ENCODE measurements at places on chromosomes 2 and 18.
A peak's percentile ranks its signal among the peaks of the same experiment; 100 is the strongest.

DNA sequence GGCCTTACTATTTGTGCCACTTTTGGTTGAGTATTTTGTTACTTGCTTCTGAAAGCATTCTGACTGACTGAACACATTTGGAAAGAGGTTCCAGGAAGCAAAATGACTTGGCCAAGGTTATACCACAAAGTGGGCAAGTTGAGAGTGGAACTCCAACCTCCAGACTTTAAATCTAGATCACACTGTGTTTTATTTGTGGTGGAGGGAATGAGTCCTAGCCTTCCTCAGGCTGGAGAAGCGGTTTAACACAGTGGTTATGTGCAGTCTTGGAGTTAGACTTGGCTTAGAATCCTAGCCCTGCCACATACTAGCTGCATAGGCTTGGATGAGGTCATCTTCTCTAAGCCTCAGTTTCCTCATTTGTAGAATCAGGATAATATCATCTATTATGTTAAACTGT is 33.4 kb downstream of the PLEKHM3 start:
- DNase-seq: no peak

GRCh38 chr18:75658330-75658729 is 230.8 kb upstream of the SMIM21 start:
- DNase-seq: no peak

GRCh38 chr18:45838302-45839070 is 13.0 kb downstream of the SIGLEC15 start:
- DNase-seq: no peak

DNA sequence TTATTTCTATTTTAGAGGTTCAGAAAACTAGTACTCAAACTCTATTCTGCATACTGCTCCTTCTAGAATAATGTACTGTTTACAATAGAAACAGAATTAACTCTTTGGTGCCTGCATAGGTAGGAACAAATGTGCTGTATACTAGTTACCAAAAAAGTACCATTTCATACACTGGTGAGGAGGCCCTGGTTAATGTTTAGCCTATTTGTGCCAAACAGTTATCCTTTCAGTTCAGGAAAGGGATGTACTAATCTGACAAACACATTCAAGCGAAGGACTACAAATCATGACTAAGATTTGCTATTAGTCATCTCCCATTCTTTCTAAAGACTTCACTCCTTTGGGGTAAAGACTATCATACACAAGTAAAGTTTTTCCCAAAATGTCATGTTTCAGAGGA is 47.4 kb downstream of the EXOC6B start:
- peak; percentile 65 for DNase-seq

DNA sequence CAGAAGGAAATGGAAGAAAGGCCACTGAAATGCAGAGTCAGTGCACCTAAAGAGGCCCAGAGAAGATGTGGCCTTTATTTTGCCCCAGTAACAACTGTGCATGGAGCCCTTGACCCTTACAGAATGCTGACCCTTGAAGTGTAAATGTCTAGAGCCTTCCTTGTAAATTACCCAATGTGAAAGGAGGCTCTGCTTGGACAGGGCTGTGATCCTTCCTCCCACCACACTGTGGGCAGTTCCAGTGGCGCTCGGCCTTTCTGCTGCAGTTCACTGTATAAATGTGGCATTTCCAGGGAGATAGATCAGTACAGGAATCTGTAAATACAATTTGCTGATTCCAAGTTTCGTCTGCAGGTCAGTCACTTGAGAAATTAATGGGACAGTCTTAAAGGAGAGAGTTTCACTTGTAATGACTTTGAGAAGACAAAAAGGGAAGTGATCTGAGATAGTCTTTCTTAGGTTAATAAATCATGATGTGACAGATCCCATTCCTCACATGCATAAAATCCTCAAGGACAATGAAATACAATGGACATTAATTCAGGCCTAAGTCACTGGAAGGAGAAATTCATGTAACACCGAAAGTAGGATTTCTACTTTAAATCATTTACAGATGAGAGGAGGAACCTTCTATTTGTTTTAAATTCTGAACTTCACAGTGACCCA is 133.8 kb upstream of the LMAN1 start:
- no peak for DNase-seq

DNA sequence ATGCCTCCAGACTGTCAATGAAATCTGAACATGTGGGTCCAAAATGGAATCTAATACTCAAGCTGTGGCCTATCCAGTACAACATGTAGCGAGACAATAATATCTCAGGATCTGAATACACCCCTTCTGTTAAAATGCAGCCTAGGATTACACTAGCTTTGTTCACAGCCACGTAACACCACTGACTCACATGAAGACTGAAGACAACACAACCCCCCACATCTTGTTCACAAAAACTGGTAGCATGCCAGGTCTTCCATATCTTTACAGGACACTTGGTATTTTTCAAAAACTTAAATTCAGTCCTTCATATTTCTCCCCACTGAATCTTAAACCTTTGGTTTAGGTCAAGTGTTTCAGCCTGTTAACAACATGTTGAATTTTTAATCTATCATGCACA is 84.2 kb downstream of the SLC8A1 start:
- DNase-seq: peak; percentile 78

GRCh38 chr2:100894105-100894795 is 74.3 kb downstream of the NPAS2 start:
- DNase-seq: no peak

GRCh38 chr2:17245906-17246305 is 272.3 kb downstream of the RAD51AP2 start:
- no peak for DNase-seq
